Muscle of arm (tissue), 14 donors: ENCODE measurements at places on chromosomes 1 and 21. TPM values are rescaled to one million over a fixed set of nuclear protein-coding genes. Genes with fewer than 3 reads are reported as not detected.

- DNase-seq: peak; percentile 60
These were observed 328.4 kb downstream of the ZP4 start for GRCh38 chr1:237562242-237562823.

FCRL6 gene
- 0.15 TPM for polyA plus RNA-seq

GRCh38 chr1:42442662-42443061 is 13.2 kb downstream of the ZMYND12 start:
- no peak for DNase-seq

DNA sequence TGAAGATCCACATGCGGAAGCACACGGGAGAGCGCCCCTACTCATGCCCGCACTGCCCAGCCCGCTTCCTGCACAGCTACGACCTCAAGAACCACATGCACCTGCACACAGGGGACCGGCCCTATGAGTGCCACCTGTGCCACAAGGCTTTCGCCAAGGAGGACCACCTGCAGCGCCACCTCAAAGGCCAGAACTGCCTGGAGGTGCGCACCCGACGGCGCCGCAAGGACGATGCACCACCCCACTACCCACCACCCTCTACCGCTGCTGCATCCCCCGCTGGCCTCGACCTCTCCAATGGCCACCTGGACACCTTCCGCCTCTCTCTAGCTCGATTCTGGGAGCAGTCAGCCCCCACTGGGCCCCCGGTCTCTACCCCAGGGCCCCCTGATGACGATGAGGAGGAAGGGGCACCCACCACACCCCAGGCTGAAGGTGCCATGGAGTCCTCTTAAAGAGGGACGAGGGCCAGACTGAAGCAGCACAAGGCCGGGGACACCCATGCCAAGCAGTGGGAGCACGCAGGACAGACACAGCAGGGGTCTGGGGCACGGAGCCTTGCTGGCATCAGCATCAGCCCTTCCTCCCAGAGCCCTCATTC is 13.7 kb downstream of the ZBTB7B start:
- no peak for DNase-seq

ZNF697 gene
- polyA plus RNA-seq: 8.1 TPM

DNA sequence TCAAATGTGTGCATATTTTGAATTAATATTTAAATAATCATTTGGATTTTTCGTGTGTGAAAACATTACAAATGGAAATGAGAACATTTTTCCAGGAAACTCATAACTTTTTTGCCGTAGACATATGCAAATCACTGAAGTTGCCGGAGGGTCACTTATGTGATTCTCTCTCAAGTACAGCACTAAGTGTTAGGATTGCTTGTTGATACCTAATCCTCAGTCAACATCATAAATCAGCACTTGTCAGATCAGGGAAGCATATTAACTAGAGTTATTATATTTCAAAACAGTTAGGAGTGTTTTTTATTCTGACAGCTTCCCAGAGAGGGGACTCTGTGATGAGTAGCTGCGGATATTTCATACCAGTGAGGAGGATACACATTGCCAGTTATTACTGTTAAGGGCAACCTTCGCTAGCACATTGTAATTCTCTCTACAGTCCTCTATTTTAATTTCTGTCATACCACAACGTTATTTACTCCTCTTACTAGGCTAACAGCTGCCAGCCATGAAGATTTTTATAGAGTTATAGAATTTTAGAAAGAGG is 41.5 kb downstream of the NCAM2 start:
- no peak for DNase-seq

DNA sequence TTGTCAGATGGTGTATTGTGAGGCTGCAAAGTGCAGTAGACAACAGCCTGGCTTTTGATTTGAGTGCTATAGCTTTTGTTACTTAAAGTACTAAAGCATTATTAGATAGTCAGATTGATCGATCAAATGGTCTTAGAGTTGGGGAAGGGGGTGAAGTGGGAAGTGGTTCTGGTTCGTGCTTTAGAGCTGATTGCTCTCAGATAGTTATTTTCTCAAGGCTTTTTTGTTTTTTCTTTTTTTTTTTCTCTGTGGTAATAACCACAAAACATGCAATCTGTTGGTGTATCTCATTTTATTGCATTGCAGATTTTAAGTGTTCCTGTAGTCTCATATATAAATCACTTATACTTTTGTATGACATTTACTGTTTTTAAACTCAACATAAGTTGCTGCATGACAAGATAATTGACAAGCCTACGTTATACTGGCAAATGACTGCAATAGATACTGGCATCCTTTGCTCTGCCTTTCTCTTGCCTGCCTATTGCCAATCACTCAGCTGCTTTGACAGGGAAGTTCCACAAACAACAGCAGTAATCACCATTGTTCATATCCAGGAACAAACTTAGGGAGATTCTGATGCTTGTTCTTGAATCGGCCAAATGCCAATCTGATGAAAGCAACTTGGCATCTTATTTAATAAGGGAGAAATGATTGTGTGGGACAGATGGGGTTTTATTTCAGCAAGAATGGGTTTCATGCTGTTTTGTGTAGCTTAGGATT is 125.0 kb upstream of the B3GALT2 start:
- no peak for DNase-seq

DNA sequence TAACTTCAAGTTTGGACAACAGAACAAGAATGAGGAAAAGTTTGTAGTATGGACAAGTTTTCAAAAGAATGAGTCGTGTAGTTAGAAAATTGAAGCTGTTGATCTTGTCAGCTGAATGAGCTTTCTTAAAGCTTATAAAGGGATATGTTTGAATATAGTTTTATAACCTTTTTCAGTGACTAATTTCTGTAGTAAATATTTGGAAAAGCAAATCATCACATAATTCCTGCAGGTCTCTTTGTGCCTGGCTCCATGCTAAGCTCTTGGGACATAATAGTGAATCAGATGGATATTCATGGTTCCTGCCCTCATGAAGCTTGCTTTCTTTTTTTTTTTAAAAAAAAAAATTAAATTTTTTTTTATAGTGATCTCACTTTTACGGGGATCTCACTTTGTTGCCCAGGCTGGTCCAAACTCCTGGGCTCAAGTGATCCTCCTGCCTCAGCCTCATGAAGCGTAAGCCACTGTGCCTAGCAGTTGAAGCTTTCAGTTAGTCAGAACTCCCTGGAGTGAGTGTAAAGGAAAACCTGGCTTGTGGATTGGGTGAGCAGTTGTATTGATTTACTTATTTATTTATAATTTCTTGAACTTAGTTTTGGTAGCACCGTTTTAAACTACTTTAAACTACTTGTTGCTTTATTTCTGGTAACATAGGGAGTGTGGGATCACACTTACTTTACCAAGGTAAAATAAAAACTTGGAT is 15.5 kb downstream of the DYRK1A start:
- no peak for DNase-seq

DNA sequence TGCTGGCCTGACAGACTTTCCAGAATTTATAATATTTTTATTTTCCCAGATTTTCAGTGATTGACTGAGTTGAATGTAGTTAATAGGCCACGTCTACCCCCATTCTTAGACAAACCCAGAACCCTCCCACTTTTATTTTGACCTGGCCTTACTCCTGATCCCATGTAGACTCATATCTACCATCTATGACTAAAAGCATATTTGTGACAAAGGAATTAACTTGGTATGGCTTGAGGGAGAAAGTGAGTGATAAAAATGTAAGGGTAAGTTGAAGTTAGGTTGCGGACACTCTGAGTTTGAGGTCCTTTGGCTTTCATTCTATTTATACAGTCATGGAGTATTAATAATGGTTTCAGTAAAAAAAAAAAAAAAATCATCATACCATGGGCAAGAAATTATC is 168.4 kb downstream of the KCNK2 start:
- no peak for DNase-seq

DNA sequence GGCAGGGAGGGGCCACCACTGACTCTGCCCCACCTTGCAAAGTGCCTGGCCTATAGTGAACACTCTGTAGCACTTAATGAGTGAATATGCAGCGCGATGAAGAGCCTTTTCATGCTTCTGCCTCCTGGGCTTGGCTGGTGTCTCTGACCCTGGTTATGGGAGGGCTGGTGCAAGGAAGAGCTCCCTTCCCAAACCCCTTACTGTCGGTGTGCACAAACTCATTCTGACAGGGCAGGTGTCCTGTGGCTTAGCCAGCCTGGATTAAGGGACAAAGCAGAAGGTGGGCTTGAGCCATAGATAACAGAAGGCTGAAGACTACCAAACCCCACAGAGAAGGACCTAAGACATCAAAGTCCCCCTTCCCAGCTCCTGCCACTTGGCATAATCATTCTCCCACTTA is 2.0 kb upstream of the NCMAP start:
- no peak for DNase-seq

GRCh38 chr1:29689372-29690030 is 453.2 kb downstream of the PTPRU start:
- DNase-seq: no peak

TESK2 gene
- polyA plus RNA-seq: 2.2 TPM

GRCh38 chr1:175548774-175549173 is 194.6 kb downstream of the TNR start:
- DNase-seq: no peak

DNA sequence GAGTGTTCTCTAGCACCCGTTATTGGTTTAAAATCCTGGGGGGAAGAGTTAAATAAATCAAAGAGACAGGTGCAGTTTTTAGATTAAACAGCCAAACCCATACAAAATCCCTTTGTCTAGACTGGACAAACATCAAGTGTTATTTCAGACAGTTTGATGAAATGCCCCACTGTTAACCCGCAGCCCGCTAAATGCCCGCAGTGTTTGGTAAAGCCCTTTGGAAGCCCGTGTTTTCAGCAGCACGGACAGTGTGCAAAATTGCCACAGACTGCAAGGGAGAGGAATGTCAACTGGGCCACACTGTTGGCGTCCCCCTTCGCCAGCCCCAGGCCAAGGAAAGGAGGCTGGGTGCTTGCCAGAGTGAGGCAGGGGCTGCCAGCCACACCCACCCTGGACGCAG is 26.6 kb downstream of the AJAP1 start:
- no peak for DNase-seq

MROH9 gene
- not detected for polyA plus RNA-seq

DNA sequence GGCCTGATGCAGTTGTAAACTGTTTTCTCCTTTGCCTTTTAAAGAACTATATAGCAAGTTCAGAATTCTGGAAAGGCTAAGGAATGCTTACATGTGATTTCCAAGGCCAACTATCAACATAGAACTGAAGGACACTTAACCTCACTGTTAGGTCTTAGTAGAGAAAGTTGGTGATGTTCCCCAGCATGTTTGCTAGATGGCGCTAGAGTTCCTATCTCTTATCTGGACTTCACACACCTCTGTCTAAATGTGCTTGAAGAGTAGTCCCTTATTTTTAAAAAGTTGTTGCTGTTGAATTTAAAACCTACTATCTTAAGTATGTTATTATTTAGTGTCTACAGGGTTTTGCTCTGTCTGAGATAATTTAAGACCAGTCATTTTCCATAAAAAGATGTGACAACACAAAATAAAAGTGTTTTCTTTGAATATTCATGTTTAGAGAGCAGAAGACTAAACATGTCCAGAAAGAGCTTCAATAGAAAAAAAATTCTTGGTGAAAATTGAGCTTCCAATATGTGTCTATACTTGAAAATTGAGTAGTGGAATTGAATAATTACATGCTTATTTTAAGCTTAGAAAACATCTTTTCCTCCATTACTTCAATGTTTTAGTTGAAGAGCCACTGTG is 237.3 kb downstream of the S1PR1 start:
- peak; percentile 25 for DNase-seq

FAM78B gene
- polyA plus RNA-seq: not detected

DNA sequence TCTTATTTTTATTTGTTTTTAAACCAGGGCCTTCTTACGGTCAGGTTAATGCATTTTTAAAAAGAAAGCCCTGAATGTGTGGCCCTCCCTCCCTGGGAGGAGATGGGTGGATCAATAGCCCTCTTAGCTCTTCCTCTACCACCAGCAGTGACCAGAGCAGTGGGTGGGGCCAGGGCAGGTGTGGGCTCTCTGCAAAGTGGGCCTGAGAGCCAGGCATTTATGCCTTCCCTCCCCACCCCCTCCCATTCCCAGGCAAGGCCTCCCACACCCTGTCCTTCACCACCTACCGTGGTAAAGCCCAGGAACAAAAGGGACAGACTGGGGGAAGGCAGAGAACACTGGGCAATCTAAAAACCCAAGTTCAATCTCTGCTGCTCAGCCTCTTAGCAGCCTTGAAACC is 63.9 kb downstream of the SSBP3 start:
- DNase-seq: no peak

GRCh38 chr1:113929750-113930498 is 800 bp downstream of the HIPK1 start:
- peak; percentile 41 for DNase-seq

UBL4B gene
- not detected for polyA plus RNA-seq

- peak; percentile 63 for DNase-seq
These were observed 433 bp downstream of the TMEM200B start for GRCh38 chr1:29123053-29123886.

CERS2 gene
- polyA plus RNA-seq: 95.2 TPM

GRCh38 chr1:185722098-185722497 is 12.1 kb upstream of the HMCN1 start:
- DNase-seq: no peak

DCST2 gene
- polyA plus RNA-seq: not detected

IGSF21 gene
- not detected for polyA plus RNA-seq

GRCh38 chr1:179177182-179177581 is 52.3 kb downstream of the ABL2 start:
- DNase-seq: no peak

MRPS21 gene
- polyA plus RNA-seq: 47.9 TPM

INSRR gene
- 0.30 TPM for polyA plus RNA-seq

DNA sequence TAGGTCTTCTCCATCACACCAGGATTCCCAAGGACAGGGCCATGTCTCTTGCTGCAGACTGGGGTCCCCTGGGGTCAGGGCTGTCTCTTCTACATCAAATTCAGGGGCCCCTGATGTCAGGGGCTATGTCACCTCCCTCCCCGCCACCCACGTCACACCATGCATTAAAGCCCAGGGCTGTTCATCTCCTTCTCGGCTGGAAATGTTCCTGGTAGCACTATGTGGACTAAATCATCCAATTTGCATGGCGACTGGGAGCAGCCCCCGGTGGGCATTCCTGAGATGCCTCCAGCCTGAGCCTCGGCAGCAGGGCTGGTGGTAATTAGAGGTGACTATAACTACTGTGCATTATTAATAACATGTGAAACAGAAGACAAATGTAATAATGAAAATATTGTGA is 151.7 kb upstream of the HMGB4 start:
- no peak for DNase-seq

DNA sequence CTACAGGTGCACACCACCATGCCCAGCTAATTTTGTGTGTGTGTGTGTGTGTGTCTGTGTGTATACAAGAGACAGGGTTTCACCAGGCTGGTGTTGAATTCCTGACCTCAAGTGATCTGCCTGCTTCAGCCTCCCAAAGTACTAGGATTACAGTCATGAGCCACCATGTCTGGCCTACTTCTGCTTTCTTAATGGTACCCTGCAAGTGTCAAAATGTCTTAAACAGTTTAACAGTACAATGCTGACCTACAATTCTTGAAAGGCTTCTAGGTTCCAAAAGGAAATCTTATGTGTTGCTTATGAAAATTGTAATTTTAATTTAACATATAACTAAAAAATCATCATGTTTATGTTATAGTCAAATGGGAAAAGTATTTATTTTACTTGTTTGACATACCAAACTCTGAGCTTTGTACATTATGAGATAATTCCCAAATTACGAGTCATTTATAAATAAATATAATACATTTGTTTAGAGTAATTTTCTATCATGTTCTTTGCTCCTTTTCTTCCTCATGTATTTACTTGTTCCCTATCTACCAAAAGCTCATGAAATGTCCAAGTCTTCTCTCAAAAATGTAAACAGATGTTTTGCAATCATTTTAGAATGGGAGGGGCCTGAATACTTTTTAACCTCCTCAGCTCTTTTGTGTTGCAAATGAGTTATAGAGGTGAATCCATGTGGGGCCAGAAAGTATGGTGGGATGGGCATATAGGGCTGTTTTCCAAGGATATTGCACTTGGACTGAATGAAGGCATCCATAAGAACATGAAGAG is 8.4 kb upstream of the VCAM1 start:
- DNase-seq: no peak

GRCh38 chr1:40044110-40044509 is 3.6 kb downstream of the CAP1 start:
- no peak for DNase-seq
